ENCODE measurements at places on chromosomes 3 and 15.

DNA sequence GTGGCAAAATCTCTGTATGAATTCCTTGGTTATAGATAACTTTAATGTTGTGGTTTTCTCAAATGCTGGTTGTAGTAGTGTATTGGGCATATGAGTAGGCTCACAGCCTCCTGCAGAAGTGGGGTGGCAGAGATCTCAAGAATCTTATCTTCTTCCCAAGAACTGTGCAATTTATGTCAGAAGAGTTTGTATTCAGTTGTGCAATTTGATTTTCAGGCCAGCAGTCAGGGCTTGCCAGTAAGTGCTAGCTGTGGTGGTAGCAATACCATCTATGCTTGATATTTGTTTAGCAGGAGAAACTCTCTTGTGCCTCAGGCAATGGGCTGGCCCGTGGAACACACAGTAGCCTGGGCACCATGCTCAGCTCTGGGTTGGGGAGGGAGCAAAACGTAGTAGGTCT, 58.4 kb upstream of the GOLIM4 start:
- no peak for DNase-seq

GRCh38 chr3:190556351-190556750, 42.5 kb downstream of the IL1RAP start:
- DNase-seq, result no peak

DNA sequence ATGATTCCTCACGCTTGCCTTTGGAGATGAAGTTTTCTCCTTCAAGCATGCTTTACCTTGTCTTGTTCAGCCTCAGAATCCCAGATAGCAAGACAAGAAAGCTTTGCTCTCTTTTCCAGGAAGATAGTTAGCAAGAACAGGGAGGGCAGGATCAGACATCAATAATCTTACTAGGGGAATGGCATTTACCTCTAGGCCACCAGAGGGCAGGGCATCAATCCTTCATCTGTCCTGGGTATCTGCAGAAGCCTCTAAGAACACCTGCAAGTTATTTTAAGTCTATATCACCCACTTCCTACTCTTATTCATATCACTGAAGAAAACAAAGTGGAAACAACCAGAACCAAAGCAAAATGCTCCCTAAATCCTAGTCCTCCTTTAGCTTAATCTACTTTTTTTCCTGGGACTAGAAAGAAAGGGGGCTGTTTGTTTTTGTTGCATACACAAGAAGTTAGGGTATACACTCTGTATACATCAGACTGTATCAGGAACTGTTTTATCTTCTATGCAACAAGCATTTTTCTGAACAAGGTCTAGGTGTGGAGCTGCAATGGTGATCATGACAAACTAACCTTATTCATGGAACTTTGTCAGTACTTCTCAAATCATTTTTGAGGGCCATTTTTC, 862.5 kb downstream of the CADM2 start:
- no peak for DNase-seq

GRCh38 chr3:157444797-157445184, 8.1 kb downstream of the PTX3 start:
- DNase-seq, result no peak

DNA sequence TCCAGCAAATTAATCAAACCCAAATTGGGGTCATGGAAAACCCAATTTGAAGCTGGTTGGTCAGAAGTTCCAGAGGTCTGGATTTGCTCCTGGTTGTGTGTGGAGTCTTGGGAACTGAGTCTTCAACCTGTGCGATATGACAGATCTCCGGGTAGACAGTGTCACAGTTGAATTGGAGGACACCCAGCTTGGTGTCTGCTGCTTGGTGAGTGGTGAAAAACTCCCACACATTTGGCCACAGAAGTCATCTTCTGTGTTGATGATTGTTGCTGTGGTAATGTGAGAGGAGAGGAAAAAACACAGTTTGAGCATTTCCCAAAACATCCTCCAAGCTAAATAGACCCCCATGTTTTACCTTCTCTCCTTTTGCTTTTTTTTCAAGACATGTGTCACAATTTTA, 218.1 kb downstream of the TP63 start:
- DNase-seq, result no peak

GRCh38 chr3:131142580-131142979, 115.9 kb downstream of the NEK11 start:
- no peak for DNase-seq

- DNase-seq, result no peak
These were observed 73.2 kb downstream of the STAG1 start for GRCh38 chr3:136678981-136679380.

DNA sequence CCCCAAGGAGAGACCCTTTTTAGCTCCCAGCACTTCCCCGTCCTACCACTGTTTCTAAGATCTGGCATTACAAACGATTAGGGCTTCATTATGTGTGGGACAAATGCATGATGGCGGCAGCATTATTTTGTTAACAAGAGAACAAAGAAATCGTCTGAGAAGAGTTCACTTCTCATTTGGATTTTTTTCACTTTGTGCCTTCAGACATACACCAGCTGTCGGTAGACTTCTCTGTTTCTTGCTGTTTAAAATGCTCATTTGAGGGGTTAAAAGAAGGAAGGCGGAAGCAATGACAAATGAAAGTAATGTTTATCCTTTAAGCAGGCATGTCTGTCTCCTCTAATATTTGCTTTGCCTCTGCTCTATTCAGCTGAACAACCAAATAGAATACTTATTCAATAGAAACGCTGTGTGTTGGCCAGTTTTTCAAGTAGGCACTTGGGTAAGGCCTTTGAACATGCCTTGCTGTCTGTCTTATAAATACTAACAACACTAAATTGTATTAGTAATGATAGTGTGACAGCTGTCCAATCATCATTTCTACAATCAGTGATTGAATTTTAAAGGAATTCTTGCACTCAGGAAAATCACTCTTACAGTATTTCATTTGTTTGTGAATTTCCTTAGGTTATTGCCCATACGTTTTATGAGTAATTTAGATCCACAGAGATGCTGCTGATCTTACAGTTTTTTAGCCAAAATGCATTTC, 382.4 kb downstream of the IL5RA start:
- DNase-seq, result no peak

DNA sequence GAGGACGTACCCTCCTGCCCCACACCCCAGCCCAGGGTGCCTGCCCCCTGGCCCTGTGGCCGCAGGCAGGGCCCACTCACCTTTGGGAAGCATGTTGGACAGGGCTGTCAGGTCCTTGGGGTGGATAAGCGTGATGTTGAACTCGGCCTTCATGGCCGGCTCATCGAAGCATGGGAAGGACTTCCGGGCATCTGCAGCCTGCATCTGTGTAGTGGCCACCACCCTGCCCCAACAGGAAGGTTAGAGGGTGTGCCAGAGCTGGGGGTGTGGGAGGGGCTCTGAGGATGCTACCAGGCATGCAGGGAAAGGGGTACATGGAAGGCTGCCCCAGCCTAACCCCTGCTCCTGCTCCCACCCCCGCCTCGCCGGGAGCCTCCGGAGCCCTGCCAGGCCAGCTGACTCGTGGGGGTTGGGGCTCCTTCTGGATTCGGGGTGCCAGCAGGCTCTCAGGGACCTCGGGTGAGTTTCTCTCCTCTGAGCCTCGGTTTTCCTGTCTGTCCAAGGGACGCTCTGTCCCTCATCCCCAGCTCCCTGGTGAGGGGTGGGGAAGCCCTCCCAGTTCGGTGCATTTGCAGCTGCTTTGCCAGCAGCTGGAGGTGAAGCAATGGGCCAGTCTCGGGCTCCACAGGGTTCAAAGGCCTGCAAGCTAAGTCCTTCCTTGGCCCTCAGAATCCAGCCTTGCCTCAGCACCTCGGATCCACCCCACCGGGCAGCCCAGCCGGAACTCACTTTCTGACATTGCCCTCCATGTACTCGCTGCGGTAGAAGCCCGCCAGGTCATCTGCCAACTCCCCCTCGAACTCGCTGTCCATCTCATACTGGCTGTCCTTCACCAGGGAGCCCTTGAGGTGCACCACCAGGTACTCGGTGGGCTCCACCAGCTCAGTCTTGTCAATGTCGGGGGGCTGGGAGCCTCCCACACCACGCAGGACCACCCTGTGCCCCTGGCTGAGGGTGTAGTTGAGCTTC, 9.1 kb downstream of the ANPEP start:
- DNase-seq, result no peak

DNA sequence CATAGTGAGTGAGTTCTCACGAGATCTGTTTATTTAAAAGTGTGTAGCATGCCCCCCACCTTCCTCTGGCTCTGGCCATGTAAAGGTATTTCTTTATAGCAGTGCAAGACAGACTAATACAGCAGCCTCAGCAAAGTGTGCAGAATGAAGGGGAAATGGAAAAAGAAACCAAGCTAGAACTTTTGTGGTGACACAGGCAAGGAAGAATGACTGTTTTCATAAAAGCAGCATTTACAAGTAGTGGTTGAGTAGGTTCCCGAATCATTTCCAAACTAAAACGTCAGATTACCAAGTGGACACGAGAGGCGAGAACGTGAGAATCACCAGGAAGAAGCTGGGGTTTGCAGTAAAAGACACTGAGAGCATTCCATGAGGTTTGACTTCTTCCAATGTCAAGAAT, 100.2 kb upstream of the AKAP13 start:
- no peak for DNase-seq

DNA sequence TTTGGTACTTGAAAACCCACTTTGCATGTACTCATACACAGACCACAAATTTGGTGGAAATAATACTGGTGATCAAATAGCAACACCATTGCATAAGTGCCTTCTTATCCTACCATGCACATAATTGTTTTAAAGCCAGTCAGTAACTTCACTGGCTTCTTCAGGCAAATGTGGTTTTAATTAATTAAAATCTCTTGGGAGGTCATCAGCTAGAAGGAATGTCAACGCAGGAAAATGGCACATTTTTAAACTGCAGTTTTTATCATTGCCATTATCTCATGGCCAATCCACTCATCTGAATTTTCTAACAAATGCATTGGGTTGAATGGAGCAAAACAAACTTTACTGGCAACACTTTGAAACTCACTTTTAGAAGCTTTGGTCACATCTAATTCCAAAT, 105.7 kb upstream of the ZPLD1 start:
- no peak for DNase-seq

- no peak for DNase-seq
These were observed 30.9 kb upstream of the ZNF609 start for GRCh38 chr15:64429448-64429847.

GRCh38 chr15:48459571-48460442, 128.6 kb downstream of the DUT start:
- peak; percentile 73 for DNase-seq

- no peak for DNase-seq
These were observed 8.3 kb downstream of the TRA2B start for GRCh38 chr3:185929192-185930151.

- no peak for DNase-seq
These were observed 44.7 kb downstream of the CD200 start for GRCh38 chr3:112377568-112378071.

DNA sequence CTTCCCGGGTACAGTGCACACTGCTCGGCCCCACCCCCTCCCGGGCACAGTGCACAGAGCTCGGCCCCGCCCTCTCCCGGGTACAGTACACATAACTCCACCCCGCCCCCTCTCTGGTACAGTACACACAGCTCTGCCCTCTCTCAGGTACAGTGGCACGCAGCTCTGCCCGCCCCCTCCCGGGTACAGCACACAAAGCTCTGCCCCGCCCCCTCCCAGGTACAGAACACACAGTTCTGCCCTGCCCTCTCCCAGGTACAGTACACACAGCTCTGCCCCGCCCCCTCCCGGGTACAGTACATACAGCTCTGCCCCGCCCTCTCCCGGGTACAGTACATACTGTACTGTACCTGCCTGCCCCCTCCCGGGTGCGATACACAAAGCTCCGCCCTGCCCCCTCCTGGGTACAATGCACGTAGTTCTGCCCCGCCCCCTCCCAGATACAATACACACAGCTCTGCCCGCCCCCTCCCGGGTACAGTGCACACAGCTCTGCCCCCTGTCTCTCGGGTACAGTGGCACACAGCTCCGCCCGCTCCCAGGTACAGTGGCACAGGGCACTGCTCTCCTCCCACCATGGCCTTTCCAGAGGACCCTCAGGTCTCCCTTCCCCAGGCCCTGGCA, 16.4 kb upstream of the PRR20G start:
- no peak for DNase-seq

- no peak for DNase-seq
These were observed 275.8 kb upstream of the RBMS3 start for GRCh38 chr3:29004885-29005599.

DNA sequence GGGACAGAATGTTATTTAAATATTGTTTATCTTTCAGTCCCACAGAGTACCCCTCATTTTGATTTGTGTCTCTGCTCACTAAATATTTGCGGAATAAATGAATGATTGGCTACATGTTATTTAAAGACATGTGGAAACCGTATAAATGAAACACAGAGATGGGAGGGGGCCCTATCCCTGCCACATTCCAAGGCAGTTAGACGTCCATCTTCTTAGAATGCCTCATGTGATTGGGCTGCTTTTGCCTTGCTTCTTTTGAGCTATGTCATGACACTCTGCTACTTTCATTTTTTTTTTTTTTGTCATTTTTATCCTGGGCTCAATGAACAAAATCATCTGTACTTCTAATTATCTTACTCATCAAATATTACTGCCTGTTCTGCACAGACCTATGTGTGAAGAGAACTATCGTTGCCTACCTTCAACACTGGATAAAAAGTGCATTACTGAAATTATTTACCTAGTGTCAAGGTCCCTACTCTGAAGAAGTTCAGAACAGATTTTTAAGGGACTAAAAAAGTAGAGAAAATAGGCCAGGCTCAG, 83.9 kb upstream of the FAM98B start:
- DNase-seq, result no peak

DNA sequence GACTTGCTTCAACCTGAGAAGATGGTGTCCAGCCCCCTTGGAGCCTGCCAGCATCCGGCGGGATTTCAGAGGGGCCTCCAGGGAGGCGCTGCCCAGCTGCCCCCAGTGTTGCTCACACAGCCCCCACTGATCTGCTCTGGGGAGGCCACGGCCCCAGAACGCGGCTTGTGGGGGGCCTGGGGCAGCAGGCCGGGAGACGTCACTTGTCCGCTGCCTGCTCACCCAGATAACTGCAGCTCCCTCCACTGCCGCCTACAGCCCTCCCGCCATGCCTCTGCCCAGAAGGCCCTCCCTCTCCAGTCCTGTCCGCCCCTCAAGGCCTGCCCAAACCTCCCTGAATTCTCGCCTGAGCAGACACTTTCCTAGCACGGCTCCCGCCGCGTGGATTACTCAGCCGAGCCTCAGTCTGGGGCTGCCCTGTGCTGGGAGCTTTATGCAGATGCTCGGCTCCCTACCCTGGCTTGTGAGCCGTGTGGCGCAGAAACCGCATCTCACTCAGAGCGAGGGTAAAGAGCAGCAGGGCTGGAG, 17.2 kb upstream of the ADIPOQ start:
- DNase-seq, result no peak

DNA sequence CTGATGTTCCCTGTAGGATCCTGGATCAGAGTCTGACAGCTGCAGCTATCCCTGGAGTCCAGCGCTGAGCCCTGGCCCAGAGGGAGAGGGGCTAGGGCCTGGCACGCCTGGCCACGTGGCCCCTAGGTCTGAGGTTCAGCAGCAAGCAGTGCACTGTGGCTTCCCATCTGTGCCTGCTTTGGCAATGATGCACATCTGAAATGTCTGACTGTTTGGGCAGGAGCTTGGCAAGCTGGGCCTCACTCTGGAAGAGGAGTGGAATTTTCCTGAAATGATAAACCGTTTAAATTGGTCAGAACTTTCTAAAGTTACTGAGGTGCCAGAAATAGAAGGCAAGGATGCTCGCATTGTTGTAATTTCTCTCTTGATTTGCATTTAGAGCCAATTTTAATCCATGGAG, 48.8 kb upstream of the MRPS22 start:
- DNase-seq, result no peak
